AG04450 (cell line): ENCODE measurements at places on chromosomes 7 and 10.
A peak's percentile ranks its signal among the peaks of the same experiment; 100 is the strongest.

GRCh38 chr7:52648872-52649271 lies 386.6 kb upstream of the POM121L12 start:
- DNase-seq = no peak

GRCh38 chr7:103984050-103984449 lies 5.4 kb downstream of the RELN start:
- DNase-seq = no peak

- DNase-seq = peak; percentile 15
These were observed 3.6 kb downstream of the NPM3 start for GRCh38 chr10:101779544-101780186.

- no peak for DNase-seq
These were observed 28.6 kb upstream of the MKLN1 start for GRCh38 chr7:131299074-131299473.

DNA sequence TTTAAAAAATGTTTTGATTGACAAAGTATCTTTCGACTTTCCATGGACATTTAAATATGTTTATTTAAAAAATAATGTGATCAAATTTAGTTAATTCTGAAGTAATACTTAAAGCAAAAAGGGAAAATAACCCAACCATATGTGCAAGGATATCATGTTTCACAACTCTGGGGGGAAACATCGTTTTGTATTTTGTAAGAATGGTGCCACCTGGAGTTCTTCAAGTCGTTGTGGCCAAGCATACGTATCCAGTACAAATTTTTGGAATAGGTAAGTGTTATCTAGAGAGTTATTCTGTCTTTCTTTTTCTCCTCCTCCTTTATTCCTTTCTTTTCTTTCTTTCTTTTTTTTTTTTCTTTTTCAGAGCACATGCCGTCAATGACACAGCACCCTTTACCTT lies 176.2 kb upstream of the CSTF2T start:
- no peak for DNase-seq

DNA sequence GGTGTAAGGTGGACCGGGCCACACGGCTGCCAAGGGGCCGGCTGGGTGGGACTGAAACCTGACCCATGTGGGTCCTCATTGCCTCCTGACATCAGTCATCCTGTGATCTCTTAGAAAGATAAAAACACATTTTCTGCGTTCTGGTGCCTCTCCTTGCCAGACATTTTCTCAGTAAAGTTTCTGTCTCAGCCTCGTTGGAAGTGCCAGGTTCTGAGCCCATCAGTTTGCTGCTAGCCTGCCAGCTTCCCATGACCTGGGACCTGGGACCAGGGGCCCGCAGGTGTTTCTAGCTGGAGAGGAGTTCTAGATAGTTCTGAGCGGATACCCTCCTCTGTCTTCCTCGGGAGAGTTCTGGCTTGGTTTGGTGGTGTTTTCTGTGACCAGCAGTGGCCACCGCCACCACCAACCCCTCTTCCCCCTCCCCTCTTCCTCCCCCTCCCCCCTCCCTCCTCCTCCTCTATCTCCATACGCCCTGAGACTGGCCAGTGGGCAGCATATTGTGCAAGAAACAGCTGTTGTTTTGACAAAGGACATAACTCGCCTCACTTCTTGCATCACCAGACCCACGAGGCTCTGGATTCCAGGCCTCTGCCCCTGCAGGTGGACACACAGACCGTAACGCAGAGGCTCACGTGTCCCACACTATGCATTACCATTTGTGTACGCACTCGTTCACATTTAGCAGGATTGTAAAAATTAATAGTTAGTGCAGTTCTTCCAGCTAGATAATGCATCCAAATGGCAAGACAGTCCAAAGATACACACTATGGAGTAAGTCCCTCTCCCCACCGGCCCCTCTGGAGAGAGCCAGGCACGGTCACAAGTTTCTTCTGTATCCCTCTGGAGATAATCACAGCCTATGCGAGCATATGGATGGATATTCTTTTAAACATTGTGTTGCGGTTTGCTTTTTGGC lies 94.6 kb downstream of the CUX1 start:
- peak; percentile 72 for DNase-seq

DNA sequence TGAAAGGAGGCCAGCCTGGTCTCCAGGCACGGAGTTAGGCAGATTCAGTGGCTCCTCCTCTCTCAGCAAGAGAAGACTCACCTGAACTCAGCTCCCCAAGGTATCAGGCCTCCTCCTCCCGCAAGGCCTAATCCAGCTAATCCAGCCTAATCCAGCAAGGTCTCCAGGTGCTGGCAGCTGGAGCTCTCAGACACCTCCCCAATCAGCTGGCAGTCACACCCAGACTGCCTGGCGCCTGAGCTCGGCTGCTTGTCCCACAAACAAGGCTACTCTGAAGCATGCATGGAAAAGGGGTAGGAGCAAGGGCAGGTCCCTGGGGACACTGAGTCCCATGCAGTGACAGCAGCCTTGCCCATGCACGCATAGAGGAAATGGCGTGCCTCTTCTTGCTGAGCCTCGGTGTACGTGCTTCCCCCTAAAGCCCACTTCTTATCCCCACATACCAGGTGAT lies 3.3 kb upstream of the OPN4 start:
- no peak for DNase-seq

DNA sequence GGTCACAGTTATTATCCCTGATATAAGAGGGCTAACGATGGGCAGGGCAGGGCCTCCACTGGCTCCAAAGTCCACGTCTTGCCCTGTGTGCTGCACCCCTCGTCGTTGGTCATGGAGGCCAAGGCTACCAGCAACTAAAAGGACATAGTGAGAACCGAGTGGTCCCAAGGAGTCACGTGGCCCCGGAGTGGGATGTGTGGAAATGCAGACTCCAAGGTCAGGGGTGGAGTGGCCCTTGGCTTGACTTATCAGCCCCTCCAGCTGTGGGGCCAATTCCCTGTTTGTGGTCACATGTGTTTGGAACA lies 30.7 kb downstream of the BTBD16 start:
- DNase-seq = no peak

DNA sequence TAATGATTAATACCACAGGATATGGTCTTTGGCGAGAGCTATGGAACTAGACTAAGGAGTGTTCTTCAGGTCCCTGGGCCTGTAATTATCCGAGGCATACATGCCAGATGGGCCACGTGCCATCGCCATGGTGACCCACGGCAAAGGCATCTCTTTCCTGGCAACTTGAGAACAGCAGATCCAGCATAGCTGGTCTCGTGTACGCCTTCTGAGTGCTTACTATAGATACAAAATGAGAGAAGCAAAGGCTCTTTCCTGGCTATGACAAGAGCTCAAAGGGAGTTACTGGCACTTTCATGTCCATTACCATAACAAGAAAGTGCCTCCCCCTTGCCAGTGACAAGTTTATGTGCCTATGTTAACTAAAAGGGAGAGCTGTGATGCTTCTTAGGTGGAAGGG lies 26.0 kb upstream of the GLI3 start:
- DNase-seq = peak; percentile 15

DNA sequence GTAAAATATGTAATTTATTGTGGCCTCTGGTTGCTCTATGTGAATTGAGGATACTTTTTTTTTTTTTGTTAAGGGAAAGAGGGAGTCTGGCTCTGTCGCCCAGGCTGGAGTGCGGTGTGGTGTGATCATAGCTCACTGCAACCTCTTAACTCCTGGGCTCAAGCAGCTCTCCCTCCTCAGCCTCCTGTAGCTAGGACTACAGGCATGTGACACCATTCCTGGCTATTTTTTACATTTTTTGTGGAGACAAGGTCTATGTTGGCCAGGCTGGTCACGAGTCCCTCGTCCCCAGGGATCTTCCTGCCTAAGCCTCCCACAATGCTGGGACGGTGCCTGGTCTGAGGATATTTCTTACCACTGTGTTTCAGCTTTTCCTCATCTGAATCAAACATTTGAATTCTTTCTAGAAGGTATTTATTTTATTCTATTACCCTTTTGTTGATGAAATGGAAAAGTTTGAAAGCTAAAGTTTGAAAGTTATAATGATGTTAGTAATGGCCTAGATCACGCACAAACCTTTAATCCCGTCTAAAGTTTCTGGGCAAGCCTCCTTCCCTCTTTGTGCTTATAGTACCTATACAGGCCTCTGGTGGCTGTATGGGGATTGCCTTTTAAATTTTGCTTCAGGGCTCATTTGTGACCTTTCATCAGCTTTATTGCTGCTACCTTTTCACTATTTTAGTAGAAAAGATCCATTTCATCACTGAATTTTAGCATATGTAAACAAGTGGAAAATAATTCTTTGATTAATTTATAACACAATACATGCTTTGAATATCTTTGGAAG lies 2.0 kb downstream of the IFRD1 start:
- no peak for DNase-seq

- DNase-seq = no peak
These were observed 21.7 kb upstream of the PCGF5 start for GRCh38 chr10:91198781-91199180.

GRCh38 chr7:157801971-157802675 lies 465.3 kb downstream of the DNAJB6 start:
- DNase-seq = no peak

- no peak for DNase-seq
These were observed 200.8 kb upstream of the PFKP start for GRCh38 chr10:2866569-2866968.

- DNase-seq = no peak
These were observed 18.4 kb upstream of the MET start for GRCh38 chr7:116653646-116654045.

GRCh38 chr10:119860866-119861607 lies 11.6 kb downstream of the MCMBP start:
- no peak for DNase-seq

GRCh38 chr10:62614389-62615157 lies 189.9 kb upstream of the ADO start:
- DNase-seq = no peak

DNA sequence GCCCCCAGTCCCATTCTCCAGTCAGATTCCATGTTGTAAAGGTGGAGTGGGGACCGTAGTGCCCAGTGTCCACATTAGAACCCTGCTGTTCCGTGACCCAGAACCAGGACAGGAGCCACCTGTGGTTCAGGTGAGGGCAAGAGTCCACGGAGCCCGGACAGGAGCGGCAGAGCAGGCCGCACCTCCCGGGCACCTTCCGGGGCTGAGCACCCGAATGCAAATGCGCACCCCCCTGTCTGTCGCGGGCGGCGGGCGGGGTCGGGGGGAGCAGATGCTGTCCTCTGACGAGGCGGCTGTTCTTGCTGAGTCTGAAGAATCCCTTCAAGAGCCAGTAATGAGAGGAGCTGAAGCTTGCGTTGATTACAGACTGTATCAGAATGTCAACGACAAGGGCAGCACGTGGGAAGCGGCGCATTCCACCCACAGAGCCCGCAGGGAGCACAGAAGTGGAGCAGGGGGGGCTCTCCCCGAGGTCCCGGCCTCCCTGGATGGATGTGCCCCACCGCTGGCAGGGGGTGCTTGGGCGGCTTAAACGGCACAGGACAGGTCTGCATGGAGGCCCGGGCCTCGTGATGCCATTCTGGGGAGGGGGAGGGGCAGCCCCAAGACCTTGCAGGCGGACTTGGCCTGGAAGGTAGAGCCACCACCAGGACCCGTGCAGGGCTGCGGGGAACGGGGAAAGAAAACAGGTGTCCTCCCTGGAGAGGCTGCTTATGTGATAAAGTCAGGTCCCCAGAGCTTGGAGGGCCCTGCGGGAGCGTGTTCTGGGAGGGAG lies 407.5 kb upstream of the RNF32 start:
- DNase-seq = no peak

DNA sequence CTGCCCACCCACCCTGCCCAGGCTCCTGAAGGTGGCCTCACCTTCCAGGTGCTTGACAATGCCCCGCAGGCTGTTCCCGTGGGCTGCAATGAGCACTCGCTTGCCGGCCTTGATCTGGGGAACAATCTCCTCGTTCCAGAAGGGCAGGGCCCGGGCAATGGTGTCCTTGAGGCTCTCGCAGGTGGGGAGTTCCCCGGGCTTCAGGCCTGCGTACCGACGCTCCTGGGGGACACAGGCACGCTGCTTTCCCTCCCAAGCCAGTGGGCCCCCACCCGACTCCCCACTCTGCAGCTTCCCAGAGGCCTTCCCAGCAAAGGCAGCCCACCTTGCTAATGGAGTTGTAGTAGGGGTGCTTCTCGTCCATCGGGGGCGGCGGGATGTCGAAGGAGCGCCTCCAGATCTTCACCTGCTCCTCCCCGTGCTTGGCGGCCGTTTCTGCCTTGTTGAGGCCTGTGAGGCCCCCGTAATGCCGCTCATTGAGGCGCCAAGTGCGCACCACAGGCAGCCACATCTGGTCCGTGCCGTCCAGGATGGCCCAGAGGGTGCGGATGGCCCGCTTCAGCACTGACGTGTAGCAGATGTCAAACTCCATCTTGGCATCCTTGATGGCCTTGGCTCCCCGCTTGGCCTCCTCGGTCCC lies 456 bp downstream of the PGAM2 start:
- no peak for DNase-seq

DNA sequence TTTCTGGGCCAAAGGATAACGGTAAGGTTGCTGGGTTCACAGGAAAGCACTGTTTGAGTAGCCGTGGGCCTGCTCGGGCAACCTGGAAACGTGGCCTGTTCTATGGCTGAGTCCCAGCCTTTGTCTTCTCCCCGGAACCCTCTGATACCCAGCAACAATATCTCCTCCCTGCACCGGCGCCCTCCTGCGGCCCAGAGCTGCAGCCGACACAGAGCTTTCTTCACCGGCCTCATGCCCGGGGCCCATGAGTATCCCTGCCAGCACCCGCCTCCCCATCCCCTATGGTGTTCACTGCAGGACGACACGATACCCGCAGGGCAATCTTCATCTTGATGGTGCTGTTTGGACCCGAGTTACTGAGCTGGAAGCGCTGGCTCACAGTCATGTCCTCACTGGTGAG lies 38.6 kb upstream of the NCAPG2 start:
- no peak for DNase-seq

DNA sequence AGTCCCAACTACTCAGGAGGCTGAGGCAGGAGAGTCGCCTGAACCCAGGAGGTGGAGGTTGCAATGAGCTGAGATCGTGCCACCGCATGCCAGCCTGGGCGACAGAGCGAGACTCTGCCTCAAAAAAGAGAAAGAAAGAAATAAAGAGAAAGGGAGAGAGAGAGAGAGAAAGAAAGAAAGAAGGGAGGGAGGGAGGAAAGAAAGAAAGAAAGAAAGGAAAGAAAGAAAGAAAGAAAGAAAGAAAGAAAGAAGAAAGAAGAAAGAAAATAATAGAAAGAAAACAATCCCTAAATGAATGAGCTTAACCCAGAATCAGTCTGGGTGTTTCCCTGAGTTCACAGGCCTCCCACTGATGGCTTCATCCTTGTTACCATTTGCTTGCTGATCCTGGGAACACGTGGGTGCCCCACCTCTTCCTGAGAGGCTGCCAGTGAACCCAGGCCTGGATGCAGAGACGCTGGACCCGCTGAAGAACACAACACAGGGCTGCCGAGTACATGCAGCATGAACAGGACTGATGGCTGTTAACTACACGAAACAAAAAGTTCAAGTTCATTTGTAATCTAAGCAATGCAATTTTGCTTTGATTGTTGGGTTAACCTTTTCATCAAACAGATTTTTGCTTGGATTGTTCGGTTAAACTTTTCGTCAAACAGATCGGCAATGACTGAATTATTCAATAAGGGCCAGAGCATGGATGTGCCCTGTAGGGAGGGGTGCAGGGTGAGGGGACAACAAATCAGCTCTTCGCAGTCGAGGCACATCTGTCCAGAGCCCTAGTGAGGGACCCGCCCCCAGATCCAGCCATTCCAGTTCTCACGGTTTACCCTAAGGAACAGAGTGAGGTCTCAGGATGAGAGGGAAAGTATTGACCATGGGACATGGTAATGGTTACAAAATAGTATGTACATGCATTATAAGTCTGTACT lies 11.5 kb downstream of the NPFFR1 start:
- no peak for DNase-seq

GRCh38 chr7:12729112-12729511 lies 41.7 kb downstream of the ARL4A start:
- DNase-seq = no peak
